ENCODE measurements at places on chromosomes 1 and 21.

GRCh38 chr21:45380566-45380965 is 24.4 kb upstream of the COL18A1 start:
- H3K4me1 ChIP-seq: no peaks in the 10 kb centered on the region
- peaks cover 6% of the 10 kb centered on the region for H3K36me3 ChIP-seq
- peaks cover 62% of the 10 kb centered on the region for H3K27me3 ChIP-seq
- no peak for DNase-seq

DNA sequence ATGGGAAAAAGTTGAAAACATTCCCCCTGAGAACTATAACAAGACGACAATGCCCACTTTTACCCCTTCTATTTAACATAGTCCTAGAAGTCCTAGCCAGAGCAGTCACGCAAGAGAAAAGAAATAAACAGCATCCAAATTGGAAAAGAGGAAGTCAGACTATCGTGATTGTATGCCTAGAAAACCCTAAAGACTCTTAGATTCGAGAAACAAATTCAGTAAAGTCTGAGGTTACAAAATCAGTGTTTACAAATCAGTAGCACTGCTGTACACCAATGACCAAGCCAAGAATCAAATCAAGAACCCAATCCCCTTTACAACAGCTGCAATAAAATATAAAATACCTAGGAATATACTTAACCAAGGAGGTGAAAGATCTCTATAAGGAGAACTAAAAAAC is 72.4 kb downstream of the POU2F1 start:
- no peak overlapping the region for H3K4me3 ChIP-seq
- DNase-seq: no peak
- peak overlapping the region; percentile 39 for H3K27ac ChIP-seq
- H3K4me1 ChIP-seq: peaks cover 38% of the 10 kb centered on the region
- H3K36me3 ChIP-seq: peaks cover 3% of the 10 kb centered on the region
- H3K27me3 ChIP-seq: no peaks in the 10 kb centered on the region

GRCh38 chr21:33071770-33072306 is 1.9 kb downstream of the OLIG1 start:
- peak overlapping the region; percentile 80 for H3K4me3 ChIP-seq
- no peak for DNase-seq
- H3K27ac ChIP-seq: no peak overlapping the region
- no peaks in the 10 kb centered on the region for H3K36me3 ChIP-seq
- H3K4me1 ChIP-seq: peaks cover 15% of the 10 kb centered on the region

DNA sequence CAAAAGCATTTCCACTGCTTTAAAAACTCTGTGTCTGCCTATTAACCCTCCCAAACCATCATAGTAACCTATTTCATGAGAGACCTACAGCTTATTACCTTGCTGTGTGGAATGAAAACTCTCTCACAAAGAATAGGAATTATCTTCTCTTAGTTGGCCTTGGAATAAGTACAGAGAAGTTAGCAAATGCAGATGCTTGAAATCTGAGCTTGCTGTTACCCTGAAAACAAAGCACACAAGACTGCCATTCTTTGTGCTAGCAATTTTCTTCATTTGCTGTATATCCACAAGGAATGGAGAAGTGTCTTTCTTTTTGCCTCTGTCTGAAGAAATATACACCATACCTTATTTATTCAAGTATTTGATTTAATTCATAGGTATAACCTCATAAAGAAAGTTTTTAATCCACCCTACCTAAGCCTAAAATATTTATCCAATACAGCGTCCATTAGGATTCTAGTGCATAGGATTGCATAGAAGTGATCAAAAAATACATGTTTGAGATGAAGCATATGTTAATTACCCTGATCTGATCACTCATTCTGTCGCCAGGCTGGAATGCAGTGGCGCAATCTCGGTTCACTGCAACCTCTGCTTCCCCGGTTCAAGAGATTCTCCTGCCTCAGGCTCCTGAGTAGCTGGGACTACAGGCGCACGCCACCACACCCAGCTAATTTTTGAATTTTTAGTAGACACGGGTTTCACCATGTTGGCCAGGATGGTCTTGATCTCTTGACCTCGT is 451.1 kb downstream of the LTN1 start:
- H3K4me3 ChIP-seq: no peak overlapping the region
- no peaks in the 10 kb centered on the region for H3K27me3 ChIP-seq
- H3K4me1 ChIP-seq: no peaks in the 10 kb centered on the region
- H3K27ac ChIP-seq: no peak overlapping the region

- no peak overlapping the region for H3K4me3 ChIP-seq
- no peaks in the 10 kb centered on the region for H3K27me3 ChIP-seq
- no peak overlapping the region for H3K27ac ChIP-seq
- no peak for DNase-seq
These were observed 725.7 kb downstream of the USP25 start for GRCh38 chr21:16455526-16455925.

DNA sequence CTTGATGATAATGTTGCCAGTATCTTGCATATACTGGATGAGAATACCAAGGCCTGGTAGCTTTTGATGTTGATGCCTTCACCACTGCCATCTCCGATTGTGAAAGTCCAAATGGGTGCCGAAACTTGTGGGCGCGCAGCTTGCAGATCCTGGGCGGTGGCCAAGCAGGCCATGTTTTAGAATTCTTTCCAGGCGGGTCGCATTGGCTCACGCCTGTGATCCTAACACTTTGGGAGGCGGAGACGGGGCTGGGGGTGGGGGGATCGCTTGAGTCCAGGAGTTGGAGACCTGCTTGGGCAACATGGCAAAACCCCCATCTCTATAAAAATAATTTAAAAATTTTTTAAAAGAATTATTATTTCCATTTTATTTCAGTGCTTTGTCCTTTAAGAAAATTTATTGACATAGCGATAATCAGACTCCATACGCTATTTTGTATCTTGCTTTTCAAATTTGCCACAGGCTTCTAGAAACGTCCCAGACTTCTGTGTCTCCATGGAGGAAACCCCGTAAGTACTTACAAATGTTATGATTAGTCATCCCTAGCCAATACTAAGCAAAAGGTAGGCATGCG is 592 bp upstream of the ZNF326 start:
- DNase-seq: no peak
- H3K36me3 ChIP-seq: peaks cover 14% of the 10 kb centered on the region
- H3K27ac ChIP-seq: peak overlapping the region; percentile 98
- peaks cover 26% of the 10 kb centered on the region for H3K4me1 ChIP-seq

DNA sequence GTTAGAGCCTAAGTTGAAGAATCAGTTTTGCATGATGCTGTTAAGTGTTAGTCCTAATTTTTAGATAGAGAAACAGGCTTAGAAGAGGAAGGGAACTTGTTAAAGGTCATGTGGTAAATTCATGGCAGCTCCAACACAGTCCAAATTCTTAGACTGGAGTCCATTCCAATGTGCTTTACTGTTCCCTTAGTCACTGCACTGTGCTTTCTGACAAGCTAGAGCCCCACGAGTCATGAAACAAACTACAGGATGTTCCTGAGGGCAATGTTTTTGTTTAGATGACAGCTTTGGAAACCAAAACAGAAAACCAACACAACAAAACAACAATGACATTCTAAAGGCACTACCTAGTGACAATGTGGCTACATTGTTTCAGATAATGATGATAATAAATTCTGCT is 23.1 kb upstream of the RGS4 start:
- H3K4me1 ChIP-seq: no peaks in the 10 kb centered on the region
- no peaks in the 10 kb centered on the region for H3K36me3 ChIP-seq
- no peak overlapping the region for H3K4me3 ChIP-seq
- no peak overlapping the region for H3K27ac ChIP-seq
- no peak for DNase-seq

- H3K4me1 ChIP-seq: no peaks in the 10 kb centered on the region
- H3K4me3 ChIP-seq: no peak overlapping the region
- no peak for DNase-seq
- H3K36me3 ChIP-seq: no peaks in the 10 kb centered on the region
- H3K27me3 ChIP-seq: no peaks in the 10 kb centered on the region
These were observed 19.3 kb downstream of the F3 start for GRCh38 chr1:94522304-94522703.
